ENCODE measurements at places on chromosomes 2 and 18.
A peak's percentile ranks its signal among the peaks of the same experiment; 100 is the strongest.

DNA sequence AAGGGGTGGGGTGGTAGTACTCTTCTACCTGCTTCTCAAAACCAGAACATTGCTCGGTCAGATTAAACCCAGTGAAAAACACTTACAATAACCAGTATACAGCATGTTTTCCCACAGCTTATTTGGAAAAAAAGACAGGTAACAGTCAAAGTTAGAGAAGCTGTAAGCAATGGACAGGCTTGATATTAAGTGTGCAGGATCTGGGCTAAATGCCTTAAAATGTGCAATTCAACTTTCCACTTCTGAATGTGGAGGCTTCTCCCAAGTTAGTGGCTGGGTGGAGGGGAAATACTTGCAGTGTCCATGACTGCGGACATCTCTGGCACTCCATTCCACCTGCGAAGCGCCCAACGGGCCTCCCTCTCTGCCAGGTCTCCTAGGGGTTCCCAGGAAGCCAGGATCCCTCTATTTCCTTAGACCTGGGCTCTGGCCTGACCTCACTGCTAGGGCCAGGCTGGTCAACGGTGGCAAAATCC lies 5.3 kb downstream of the ZEB2 start:
- DNase-seq, result no peak

GRCh38 chr18:44687421-44687820 lies 6.7 kb downstream of the SETBP1 start:
- DNase-seq, result no peak

DNA sequence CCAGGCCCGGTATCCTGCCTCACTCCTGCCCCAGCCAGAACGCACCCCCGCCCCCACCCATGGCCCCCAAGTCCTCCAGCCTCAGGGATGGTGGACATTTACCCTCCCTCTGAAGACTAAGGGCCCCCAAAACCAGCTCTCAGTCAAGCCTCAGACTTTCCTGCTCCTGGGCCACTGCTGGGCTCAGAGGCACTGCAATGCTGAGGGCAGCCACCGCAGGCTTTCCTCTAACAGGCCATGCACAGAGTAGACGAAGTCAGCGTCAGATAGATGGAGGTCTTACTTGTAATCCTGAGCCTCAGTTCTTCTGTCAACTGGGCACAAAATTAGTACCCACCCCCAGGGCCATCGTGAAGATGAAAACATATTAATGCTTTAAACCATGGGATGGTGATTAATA lies 92.6 kb downstream of the TTC32 start:
- no peak for DNase-seq

DNA sequence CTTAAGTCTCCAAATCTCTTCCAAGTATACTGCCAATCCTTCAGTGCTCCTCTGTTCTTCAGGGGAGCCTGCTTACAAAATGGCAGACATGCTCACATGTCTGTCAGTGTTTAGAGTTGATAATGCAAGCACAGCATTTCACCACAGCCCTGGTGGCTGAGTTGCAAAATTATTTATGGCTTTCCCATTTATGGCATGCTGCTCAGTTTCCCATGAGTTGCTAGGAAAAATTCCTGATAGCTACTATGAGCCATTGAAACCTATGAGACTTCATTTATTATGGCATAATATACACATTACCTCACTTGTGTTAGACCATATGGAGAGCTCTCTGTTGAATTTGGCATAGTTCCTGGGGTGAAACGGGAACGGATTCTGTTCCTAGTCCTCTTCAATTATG lies 448.7 kb upstream of the TCF4 start:
- no peak for DNase-seq

GRCh38 chr2:46886268-46887027 lies 29.2 kb downstream of the MCFD2 start:
- no peak for DNase-seq

DNA sequence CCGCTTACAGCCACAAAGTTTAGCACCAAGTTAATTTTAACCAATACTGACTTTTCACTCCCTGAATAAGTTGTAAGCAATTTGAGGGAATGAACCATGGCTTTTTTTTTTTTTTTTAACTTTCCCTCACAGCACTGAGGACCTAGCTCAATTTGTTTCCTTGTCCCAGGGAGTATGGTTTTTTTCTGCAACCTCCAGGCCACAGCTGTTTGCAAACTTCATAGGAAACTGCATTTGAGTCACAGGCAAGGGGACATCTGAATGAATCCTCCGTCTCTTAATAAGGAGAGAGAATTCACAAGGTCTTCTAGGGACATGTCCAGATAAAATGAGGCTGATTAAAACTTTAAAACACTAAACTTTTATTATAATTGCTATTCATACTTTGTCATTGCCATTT lies 181.5 kb downstream of the GFPT1 start:
- no peak for DNase-seq

GRCh38 chr2:196823750-196824522 lies 14.8 kb upstream of the C2orf66 start:
- no peak for DNase-seq

GRCh38 chr2:11787991-11788390 lies 41.6 kb downstream of the LPIN1 start:
- DNase-seq, result no peak

DNA sequence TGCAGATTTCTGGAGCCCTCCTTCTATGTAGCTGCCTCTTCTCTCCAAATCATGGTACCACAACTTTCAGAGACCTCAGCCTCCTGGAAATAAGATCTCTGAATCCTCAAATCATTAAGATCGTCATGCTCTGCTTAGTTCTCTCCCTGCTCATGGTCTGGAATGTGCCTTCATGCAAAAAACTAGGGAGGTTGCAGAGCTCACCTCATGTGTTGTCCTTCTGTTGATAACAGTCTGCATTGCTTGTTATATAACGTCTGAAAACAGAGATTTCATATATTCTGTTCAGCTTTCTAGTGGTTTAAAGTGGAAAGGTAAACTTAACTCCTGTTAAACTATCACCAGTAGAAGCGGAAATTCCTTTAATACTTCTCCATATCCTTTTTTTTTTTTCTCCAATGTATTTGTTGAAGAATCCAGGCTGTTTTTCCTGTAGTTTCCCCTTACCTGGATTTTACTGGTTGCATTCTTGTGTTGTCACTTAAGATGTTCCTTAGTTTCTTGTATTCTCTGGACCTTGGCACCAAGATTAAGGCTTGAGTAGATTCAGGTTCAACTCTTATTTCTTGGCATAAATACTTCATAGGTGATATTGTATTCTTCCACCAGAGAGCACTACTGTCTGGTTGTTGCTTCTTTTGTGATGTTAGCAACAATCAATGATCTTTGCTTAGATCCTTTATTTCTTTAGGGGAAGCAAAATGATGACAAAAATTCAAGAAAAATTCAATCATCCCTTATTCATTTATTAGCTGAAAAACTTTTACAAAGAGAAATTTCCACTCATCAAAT lies 211.3 kb downstream of the LOXHD1 start:
- no peak for DNase-seq

- DNase-seq, result peak; percentile 49
Measured at GRCh38 chr2:42359965-42360483, 993 bp downstream of the COX7A2L start.

DNA sequence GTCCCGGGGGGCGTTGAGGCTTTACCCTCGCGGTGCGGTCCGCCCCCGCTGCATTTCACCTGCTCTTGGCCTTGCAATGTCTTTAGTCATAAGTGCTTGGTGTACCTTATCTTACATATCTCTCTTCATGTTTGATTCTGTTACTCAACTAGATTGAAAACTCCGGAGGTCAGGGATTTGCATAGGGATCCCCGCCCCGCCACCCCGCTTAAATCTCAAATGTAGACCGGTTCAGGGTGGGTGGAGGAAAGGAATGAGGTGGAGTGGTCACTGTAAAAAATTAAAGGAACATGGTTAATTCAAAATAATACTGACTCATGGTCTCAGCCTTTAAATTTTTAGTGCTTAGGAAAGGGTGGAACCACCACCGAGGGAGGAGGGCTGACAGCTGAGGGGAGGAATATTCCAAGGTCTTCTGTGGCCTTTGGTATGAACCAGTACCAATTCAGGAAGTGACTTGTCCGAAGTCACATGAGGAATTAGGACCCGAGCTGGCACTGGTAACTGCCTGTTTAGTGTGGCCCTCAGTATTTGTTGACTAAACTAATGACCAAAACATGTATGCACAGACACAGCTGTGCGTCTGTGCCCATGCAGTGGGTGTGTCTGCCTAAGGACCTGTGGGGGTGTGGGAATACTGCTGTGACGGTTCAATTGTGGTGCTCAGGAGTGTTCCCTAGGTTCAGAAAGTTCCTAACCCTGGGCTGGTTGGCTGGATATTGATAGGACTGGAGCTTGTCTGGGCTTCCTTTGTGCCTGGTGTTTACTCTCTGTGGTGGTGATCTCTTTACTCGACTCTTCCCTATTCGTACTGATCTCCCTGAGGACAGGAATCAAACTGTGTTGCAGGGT lies 1.0 kb downstream of the PLEKHB2 start:
- DNase-seq, result peak; percentile 69

GRCh38 chr18:58397385-58398132 lies 231.3 kb downstream of the ALPK2 start:
- no peak for DNase-seq

GRCh38 chr2:237191714-237192081 lies 106.0 kb downstream of the COPS8 start:
- no peak for DNase-seq

GRCh38 chr2:154427453-154427852 lies 271.0 kb upstream of the KCNJ3 start:
- no peak for DNase-seq

- no peak for DNase-seq
Measured at GRCh38 chr2:1234731-1235308, 178.4 kb upstream of the TPO start.

DNA sequence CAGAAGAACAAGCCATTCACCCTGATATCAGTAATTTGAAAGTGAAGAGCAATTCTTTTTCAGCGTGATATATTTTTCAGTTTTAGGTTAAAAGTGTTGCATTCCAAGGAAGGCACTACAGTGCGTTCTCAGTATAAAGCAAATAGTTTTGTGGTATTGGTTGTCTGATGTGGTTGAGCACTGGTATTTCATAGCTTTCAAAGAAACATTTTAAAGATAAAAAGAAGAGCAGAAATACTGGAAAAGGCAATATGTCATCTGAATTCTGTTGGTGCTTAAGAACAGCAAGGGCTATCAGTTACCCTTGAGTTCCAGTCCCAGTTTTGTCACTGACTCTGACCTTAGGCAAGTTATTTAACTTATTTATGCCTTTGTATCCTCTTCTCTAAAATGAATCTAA lies 191.6 kb downstream of the BABAM2 start:
- no peak for DNase-seq

- no peak for DNase-seq
Measured at GRCh38 chr2:83470928-83471327, 988.2 kb downstream of the SUCLG1 start.

GRCh38 chr2:97966545-97967215 lies 29.1 kb downstream of the TMEM131 start:
- DNase-seq, result no peak

GRCh38 chr2:130371723-130372054 lies 15.8 kb downstream of the PTPN18 start:
- DNase-seq, result no peak

- no peak for DNase-seq
Measured at GRCh38 chr2:54496920-54497319, 40.8 kb downstream of the SPTBN1 start.

- DNase-seq, result no peak
Measured at GRCh38 chr2:39854771-39855170, 75.7 kb upstream of the THUMPD2 start.

GRCh38 chr18:26902291-26902690 lies 36.8 kb upstream of the AQP4 start:
- no peak for DNase-seq

DNA sequence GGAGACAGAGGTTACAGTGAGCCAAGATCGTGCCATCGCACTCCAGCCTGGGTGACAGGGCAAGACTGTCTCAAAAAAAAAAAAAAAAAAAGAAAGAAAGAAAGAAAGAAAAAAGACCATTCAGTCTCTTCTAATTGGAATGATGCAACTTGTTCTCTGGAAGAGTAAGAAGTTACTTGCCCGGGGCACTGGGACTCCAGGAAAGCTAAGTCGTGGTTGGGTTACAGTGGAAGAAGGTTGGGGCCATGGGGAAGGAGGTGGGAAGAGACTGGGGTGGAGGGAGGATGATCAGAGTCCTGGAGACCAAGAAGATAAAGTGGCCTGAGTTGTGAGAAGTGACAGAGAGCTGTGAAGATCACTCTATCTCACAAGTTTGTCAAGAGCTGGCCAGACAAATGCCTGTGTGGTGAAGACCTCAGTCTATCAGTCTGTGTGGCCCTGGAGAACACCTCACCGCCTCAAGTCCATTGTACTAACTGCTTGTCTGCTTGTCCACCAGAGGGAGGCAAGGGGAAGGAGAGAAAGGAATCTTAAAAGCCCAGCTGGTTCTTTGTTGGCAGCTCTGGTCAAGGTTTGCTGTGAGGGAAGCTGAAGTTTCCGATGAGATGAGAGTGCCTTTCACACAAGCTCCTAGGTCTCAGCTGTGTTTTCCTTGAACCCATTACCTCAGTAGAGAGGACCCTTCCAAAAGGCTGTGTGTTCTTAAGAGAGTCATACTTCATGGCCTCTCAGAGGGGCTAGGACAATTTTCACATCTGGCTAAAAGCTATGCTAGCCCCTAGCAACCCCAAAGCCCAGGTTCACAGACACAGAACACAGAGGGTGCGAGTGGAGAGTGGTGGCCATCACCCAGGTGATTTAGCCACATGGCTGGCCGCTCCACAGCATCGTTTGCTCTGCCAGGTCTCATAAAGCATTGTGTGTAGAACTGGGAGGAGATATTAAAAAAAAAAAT lies 72.0 kb upstream of the TMEM178A start:
- DNase-seq, result no peak

- DNase-seq, result no peak
Measured at GRCh38 chr2:73995810-73996209, 11.1 kb downstream of the TET3 start.

- DNase-seq, result no peak
Measured at GRCh38 chr18:2086439-2086838, 484.9 kb downstream of the METTL4 start.

DNA sequence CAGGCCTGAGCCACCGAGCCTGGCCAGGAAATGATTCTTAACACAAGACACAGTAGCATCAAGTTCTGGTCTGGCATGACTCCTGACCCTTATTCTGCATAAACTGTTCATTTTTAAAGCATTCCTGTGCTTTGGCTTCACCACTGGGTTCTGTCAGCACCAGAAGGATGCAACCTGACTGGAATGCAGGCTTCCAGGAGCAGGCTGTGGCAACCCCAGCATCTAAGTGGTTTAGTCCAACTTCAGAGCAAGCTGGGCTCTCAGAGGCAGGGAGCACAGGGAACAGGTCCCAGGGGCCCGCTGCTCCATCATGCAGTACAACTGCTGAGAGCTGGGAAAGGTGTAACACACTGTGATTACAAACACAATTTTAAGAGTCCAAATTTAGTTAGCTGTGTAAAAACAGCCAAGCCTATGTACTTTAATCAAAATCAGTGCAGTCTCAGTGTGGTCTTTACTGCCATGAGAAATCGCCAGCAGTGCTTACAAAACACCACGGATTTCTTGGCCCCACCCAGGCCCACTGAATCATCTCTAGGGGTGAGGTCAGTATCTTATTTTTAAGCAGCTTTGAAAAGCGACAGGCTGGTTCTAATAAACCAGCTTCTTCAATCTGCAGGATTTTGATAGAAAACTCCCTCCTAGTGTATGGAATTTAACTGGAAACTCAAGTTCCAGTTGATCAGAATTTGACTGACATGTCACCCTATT lies 44.4 kb upstream of the TMEM182 start:
- DNase-seq, result no peak

Data from activated T-cell treated with anti-CD3 and anti-CD28 coated beads, Interleukin-2, amount 50 U/mL, for 48 hours (primary cell).